Cardiac muscle cell (in vitro differentiated cells and primary cell): ENCODE measurements at places on chromosomes 12 and 14. TPM values are rescaled to one million over a fixed set of nuclear protein-coding genes. Genes with fewer than 3 reads are reported as not detected.

- no peaks in the 10 kb centered on the region for H3K27me3 ChIP-seq
- H3K4me3 ChIP-seq = no peak overlapping the region
- H3K4me1 ChIP-seq = no peaks in the 10 kb centered on the region
- H3K27ac ChIP-seq = no peak overlapping the region
- no peaks in the 10 kb centered on the region for H3K36me3 ChIP-seq
Measured at GRCh38 chr14:75497191-75497590, 25.1 kb upstream of the BATF start.

CCDC196 gene
- total RNA-seq = not detected in 2 replicates

GRCh38 chr12:109721276-109721675 lies 7.7 kb downstream of the FAM222A start:
- H3K27ac ChIP-seq = peak overlapping the region; percentile 74
- DNase-seq = no peak
- H3K36me3 ChIP-seq = no peaks in the 10 kb centered on the region
- peaks cover 60% of the 10 kb centered on the region for H3K4me1 ChIP-seq
- no peaks in the 10 kb centered on the region for H3K27me3 ChIP-seq

DNA sequence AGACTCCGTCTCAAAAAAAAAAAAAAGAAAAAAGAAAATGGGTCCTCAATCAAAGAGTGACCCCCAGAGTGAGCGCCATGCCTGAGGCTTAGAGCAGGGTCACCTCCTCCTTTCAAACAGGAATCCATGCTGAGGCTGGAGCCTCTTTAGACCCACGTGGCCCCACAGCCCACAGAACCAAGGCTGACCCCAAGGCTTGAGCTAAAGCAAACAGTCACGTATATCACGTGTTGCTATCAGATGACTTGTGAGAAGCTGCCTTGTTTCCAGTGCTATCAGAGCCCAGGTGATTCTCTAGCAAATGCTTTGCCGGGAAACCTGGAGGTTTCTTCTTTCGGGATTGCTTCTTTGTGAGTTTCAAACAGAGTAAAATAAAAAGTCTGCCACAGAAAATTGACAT lies 31.7 kb upstream of the DYNC1H1 start:
- no peaks in the 10 kb centered on the region for H3K4me1 ChIP-seq
- no peaks in the 10 kb centered on the region for H3K36me3 ChIP-seq
- no peak overlapping the region for H3K4me3 ChIP-seq
- peak; percentile 20 for DNase-seq

GRCh38 chr12:53492830-53493609 lies 6.2 kb downstream of the MAP3K12 start:
- no peaks in the 10 kb centered on the region for H3K36me3 ChIP-seq
- peak; percentile 96 for DNase-seq
- H3K27me3 ChIP-seq = no peaks in the 10 kb centered on the region
- H3K4me1 ChIP-seq = peaks cover 31% of the 10 kb centered on the region
